ENCODE measurements at places on chromosomes 4 and X.

DNA sequence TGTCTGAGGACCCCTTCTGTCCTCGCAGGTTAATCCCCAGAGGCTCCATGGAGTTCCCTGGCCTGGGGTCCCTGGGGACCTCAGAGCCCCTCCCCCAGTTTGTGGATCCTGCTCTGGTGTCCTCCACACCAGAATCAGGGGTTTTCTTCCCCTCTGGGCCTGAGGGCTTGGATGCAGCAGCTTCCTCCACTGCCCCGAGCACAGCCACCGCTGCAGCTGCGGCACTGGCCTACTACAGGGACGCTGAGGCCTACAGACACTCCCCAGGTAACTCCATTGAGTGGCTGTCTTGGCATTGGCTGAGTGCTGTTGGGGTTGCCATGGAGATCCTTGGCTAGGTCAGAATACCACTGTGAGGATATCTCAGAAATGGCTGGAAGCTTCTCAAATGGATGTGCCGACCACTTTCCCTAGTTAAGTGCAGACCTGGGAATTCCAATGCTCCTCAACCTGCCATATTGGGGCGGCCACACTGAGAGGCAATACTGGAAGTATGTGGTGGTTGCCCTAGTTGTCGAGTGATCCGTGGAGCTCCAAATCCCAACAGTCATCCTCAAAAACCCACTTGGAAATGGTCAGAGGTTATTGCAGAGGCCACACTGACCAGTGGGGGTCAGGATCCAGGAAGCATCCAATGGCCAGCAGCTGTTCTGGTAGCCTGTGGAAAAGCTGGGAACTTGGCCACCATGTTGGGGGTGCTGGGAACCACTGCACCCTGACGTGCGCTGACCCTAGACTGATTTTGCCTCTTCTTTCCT lies 4.9 kb downstream of the GATA1 start:
- no peak for DNase-seq

DNA sequence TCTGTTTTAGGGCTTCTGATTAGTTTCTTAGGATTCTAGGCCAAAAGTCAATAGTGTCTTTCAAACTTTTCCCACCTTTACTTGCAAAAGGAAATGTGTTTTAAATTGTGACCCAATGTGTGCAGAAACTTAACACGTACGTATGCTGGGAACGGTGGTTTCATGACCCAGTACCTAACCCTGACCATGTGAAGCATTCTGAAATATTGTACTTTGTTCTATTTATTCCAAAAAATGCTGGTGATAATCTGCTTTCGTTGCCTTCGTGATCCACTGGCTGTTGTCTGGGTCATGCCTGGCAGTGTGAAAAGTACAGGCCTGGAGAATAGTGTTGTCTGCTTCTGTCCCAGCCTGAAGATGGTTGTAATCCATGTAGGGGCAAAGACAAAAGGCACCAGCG lies 26.7 kb upstream of the TADA2B start:
- no peak for DNase-seq

GRCh38 chr4:171441300-171441941 lies 371.8 kb upstream of the GALNTL6 start:
- no peak for DNase-seq

- no peak for DNase-seq
Measured at GRCh38 chrX:110060846-110061537, 58.1 kb downstream of the TMEM164 start.

GRCh38 chr4:76235915-76236314 lies 15.6 kb upstream of the FAM47E start:
- no peak for DNase-seq

- no peak for DNase-seq
Measured at GRCh38 chr4:166091912-166092510, 219.0 kb downstream of the TLL1 start.

DNA sequence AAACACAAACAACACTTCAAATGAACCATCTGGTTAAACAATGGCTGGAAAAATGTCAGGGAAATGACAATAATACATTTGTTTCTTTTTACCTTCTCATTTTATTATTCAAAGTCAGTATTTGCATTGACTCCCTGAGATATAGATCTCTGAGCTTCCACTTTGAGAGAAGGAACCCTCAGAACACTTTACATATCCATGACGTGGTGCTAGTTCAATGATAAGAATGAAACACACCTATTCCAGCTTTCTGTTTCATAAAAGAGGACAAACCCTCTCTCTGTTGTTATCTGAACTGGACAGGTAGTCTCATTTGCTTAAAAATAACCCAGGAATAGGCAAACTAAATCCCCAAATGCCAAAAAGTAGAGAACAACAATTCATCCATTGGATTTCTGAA lies 65.3 kb upstream of the CCSER1 start:
- no peak for DNase-seq

DNA sequence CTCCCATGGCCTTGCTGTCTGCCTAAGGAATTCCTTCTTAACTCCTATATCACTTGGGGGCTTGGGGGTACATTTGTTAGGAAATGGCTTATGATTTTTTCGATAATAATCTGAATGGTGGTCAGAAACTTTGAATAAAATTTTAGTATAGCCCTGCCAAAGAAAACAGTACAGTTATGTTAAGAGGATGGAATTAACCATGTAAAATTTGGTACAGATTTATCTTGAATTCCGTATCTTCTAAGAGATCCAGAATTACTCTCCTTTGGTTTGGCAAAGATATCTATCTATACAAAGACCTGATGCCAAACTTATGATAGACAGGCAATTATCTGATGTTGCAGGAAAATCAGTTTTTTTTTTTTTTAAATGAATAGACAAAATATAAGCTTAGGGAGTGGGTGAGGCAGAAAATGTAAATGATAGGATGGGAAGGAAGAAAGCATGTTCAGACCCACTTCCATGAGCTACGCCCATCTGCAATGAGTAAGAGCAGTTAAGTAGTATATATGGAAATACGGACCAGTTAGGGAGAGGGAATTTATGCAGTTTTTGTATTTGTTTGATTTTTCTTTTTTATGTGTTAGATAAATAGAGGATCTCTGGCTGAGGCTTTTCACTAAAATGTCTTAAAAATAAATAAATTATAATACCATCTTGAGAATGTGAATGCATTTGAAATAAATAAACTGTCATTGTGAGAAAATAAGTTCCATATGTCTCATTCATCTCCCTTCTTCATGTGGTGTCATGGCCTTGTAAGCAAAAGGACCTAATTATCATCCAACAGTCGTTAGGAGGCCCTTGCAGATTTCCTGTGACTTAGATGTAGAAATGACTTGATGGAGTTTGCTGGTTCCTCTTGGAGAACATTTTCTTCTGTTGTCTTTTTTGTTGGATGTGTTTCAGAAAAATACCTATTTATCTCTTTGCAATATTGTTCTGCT lies 389.6 kb downstream of the ARHGAP24 start:
- DNase-seq, result no peak

DNA sequence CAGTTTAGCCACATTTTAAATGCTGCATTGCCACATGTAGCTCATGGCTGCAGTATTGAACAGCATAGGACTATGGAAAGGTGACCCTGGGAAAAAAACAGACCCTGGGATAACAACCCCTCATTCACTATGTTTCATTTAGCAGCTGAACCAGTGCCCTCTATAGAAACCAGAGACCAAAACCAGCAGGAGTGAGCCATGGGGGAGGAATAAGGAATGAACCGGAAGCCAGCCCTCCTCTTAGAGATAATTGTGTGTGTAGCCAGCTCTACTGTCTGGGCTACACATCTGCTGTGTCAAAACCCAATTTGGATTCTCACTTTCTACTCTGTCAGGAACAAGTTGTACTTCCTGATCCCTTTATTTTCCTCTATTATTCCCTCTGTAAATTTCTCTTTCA lies 158.5 kb upstream of the S100G start:
- no peak for DNase-seq

GRCh38 chr4:81694176-81694913 lies 222.6 kb upstream of the RASGEF1B start:
- DNase-seq, result no peak
